Activated CD4-positive, alpha-beta T cell treated with anti-CD3 and anti-CD28 coated beads, Interleukin-2, Interleukin-6, amounts not matched to agents 100 ng/mL and 50 ng/mL, durations not matched to agents 16 hours and 8 hours (primary cell): ENCODE measurements at places on chromosomes 3 and 15.

DNA sequence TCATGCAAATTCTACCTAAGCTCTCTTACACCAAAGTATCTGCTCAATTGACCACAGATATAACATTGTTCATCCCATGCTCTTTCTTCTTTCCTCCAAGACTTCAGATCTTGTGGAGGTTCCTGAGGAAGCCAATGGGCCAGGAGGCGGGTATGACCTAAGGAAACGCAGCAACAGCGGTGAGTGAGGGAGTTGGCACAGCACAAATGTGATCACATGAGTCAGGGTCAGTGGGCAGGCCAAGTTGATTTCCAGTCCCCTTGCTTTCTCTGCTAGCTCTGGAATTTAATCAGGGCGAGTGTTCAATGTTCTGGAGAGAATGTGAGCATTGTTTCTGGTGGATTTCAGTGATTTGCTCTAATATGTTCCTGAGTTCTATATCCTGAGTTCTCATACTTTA is 112.7 kb downstream of the STAC start:
- DNase-seq, result no peak

- DNase-seq, result no peak
These were observed 10.2 kb downstream of the MITF start for GRCh38 chr3:69749461-69749860.

GRCh38 chr3:51942603-51943450 is 664 bp downstream of the PARP3 start:
- DNase-seq, result peak; percentile 72

DNA sequence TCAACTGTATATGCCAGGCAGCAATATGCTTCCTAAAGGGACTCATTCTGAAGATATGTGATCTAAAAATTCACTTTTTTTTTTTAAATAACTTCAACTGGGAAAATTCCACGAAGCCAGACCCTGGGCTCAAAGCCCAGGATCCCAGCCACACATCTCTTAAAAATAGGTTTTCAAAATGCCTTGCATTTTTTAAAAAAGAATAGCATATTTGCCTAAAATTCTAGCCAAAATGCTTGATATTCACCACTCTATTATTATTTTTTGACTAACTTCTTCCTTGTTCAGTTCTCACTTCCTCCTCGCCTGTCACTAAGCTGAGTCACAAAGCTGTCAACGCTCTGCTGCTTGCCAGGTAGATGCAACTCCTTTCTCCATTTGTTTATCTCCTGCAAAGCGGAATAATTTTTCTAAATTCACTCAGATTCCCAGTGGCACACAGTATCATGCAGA is 28.0 kb upstream of the VGLL4 start:
- DNase-seq, result no peak

- no peak for DNase-seq
These were observed 1.4 kb downstream of the FBLN2 start for GRCh38 chr3:13550423-13550690.

GRCh38 chr3:112092496-112093179 is 6.4 kb downstream of the C3orf52 start:
- no peak for DNase-seq

DNA sequence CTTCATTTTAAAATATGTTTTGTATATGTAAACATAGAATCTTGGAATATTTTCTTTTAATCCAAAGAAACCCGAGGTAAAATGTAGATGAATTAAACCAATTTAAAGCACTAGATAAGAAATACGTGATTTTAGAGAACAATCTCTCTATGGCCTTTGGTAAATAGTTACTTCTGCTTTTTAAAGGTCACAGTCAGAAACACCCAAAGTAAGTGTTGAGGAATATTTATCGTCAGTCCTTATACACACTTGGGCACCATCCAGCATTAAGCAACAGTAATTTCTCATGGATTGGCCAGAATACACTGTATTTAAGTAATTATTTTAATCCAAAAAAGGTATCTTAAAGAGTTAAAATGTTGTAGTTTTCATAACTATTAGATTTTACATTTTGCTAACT is 713.2 kb downstream of the NLGN1 start:
- no peak for DNase-seq

GRCh38 chr3:111831840-111832239 is 27.2 kb upstream of the PHLDB2 start:
- peak; percentile 47 for DNase-seq

DNA sequence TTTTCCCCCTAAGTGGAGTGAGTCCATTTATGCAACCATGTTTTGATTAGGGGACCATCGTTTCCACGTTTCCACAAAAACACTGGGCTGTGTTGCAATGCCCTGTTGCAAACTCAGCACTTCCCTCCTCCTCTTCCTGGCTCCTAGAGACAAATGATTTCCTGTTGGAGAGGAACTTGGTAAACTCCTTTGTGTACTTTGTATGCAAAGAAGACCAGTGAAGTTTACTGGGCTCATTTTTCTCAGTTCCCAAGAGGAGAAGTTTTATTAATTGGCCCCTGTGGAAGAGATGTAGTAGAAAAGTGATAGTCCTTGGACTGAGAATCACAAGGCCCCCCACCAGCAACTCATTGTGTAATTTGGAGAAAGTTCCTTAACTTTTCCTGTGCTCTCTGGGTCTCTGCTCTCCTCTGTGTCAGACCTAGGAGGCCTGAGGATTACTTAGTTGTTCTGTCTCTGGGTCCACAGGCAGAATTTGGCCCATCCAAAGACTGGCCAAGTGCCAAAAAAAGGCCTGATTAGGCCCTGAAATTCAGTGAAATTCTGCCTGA is 95.0 kb downstream of the ATG7 start:
- no peak for DNase-seq

GRCh38 chr15:49645941-49646340 is 25.1 kb downstream of the DTWD1 start:
- DNase-seq, result no peak

GRCh38 chr3:139653582-139653981 is 24.2 kb downstream of the NMNAT3 start:
- no peak for DNase-seq

- peak; percentile 86 for DNase-seq
These were observed 14.5 kb downstream of the RLBP1 start for GRCh38 chr15:89206908-89207331.

- DNase-seq, result no peak
These were observed 67.4 kb upstream of the TLE3 start for GRCh38 chr15:70164910-70165715.

GRCh38 chr3:37086918-37087317 is 87.5 kb downstream of the LRRFIP2 start:
- no peak for DNase-seq

GRCh38 chr15:72339777-72340177 is 19.8 kb upstream of the CELF6 start:
- no peak for DNase-seq

- DNase-seq, result no peak
These were observed 30.3 kb upstream of the SEMA3F start for GRCh38 chr3:50124800-50125178.

- no peak for DNase-seq
These were observed 20.2 kb downstream of the PARP16 start for GRCh38 chr15:65266469-65266868.

DNA sequence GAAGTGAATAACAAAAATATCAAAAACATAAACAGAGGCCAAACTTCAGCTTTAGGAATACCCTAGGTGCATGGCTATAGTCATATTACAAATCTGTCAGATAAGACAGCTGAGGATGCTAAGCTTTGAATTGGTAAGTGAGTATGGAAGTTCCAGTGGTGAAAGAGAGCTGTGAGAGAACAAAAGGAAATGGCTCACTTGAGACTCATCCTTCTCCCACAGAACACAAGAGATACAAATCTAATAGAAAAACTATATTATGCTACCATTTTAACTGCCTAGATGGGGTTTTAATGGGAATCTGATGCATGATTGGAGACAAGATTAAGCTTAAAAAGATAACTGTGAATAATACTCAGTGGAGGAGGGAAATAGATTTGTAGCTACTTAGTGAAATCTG is 21.5 kb upstream of the PEX5L start:
- no peak for DNase-seq

DNA sequence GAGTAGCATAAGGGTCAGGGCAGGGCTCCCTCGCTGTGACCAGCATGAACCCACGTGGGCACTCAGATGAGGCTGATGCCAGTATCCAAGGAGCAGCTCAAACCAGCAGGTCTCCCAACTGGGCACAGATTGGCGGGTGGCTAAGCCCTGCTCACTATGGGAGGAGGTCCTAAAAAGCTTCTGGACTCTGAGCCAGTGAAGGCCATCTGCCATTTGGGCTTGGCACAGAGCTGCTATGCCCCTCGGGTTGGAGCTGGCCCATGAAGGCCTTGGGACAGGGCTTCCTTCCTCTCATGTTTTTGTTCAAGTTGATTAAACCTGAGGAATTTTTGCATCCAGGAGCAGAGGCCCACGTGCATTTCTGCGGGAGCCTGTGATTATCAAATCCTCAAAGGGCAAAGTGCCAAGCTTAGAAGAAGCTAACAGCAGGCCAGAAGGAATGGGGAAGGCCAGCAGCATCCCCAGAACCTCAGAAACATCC is 4.3 kb upstream of the STRA6 start:
- DNase-seq, result no peak

DNA sequence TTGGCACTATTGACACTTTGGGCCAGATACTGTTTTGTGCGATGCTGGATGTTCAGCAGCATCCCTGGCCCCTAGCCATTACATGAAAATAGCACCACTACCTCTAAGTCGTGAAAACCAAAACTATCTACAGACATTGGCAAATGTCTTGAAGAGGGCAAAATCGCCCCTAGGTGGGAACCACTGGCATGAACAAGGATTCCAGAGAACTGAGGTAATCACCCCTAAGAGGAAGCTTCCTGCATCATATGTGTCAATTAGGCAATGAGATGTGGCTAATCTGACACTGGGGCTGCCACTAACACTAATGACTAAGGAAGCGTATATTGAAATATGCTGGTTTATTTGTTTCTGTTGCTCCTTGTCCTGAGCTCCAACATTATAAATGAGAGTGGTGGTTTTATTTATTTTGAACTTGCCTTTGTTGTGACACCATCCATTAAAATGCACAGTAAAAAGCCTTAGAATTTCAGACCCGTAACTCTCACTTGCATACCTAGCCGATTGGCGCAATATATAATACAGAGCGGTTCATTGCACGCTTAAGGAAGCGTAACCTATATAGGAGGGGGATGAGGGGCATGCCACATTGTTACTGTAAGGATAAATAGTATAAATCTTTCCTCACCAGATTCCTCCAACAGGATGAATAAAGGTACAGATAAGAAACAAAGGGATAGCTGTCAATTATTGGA is 299.8 kb upstream of the CNTN4 start:
- DNase-seq, result no peak

DNA sequence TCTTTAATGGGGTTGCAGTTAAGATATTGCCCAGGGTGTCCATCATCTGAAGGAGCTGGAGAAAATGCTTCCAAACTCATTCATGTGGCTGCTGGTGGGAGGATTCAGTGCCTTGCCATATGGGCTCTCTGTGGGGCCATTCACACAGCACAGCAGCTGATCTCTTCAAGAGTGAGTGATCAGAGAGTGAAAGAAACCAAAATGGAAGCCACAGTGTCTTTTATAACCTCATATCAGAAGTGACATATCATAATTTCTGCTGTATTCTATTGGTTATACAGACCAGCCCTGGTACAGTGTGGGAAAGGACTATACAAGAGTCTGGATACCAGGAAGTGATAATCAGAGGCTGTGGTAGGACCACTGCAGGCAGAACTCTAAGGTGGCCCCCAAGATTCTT is 33.6 kb downstream of the HHLA2 start:
- no peak for DNase-seq

DNA sequence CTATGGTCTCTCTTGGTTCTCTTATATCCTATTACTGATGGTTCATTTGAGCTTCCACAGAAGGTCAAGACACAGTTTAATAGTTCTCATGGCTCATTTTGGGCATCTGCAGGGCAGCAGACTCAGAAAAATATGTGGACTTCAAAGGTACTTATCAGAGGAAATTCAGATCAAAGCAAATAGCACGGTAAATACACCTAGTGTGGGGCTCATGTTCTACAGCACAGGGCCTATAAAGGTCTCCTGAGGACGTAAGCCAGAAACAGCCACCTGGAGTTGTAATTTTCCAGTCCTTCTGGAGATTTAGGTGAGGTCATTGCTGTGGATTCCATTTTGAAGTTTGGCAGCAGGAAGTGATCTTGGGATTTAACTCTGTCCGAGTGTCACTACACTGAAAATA is 134.5 kb upstream of the SGO1 start:
- no peak for DNase-seq

DNA sequence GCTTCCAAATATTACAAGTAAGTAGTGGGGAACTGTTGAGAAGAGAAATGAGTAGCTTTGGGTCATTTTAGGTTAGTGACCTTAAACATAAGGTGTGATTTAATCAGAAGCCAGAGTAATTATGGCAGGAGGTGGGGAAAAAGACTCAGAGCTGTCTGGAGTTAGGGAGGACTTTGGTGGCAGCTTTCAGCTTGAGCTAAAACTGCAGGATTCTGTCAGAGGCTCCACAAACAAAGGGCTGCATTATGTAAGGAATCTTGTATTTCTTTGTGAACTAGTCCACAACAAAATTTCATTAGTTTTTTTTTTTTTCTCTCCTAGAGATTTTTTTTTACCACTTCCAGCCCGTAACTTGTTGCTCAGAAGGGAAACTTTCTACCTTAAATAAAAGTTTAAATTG is 345.3 kb downstream of the TIGIT start:
- no peak for DNase-seq

- no peak for DNase-seq
These were observed 37.6 kb downstream of the CORO2B start for GRCh38 chr15:68616397-68616796.

DNA sequence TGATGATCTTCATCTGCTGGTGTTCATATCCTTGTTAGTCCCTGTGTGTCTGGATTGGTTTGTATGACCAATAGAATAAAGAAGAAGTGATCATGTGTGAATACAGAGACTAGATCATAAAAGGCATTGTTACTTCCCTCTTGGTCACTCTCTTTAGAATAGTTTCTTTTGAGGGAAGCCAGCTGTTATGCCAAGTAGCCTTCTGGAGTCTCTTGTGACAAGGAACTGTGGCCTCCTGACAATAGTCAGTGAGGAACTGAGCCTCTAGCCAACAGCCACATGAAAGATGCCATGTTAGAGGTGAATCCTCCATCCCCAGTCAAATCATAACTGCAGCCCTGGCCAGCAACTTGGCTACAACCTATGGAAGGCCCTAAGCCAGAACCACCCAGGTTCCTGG is 63.0 kb upstream of the SMAD3 start:
- no peak for DNase-seq

- DNase-seq, result no peak
These were observed 399.0 kb upstream of the KCNMB2 start for GRCh38 chr3:178137206-178137605.
